ENCODE measurements at places on chromosomes 3 and 15.
A peak's percentile ranks its signal among the peaks of the same experiment; 100 is the strongest.

DNA sequence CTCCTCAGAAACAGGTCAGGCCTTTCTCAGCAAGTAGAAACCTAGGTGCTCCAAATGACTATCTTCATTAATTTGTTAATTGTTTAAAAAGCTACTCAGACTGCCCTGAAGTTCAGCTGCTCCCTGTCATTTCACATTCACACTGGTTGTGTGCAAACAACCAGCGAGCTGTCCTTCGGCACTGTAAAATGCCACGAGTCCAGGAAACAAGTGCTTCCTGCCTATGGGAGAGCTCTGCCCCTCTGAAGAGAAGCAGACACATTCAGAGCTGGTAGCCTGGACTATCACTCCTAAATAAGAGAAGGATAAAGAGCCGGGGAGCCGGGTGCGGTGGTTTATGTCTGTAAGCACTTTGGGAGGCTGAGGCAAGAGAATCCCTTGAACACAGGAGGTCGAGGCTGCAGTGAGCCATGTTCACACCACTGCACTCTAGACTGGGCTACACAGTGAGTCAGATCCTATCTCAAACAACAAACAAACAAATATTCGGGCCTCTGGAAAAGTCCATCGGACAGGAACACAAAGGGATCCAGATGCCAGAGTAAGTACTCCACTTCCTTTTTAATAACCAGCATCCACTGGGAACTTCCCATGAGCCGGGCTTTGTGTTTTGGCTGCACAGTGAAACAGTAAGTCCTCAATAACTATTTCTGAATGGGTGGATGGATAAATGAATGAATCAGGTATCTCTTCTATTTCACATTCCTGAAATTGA lies 114.4 kb upstream of the WNT5A start:
- H3K27ac ChIP-seq: no peak overlapping the region
- DNase-seq: peak; percentile 54
- H3K36me3 ChIP-seq: no peaks in the 10 kb centered on the region
- peaks cover 8% of the 10 kb centered on the region for H3K4me1 ChIP-seq

- H3K4me3 ChIP-seq: no peak overlapping the region
- H3K27ac ChIP-seq: no peak overlapping the region
- no peak for DNase-seq
- H3K36me3 ChIP-seq: peaks cover 6% of the 10 kb centered on the region
- H3K4me1 ChIP-seq: peaks cover 18% of the 10 kb centered on the region
- no peaks in the 10 kb centered on the region for H3K27me3 ChIP-seq
Observed at GRCh38 chr3:52281981-52282801, 3.7 kb upstream of the WDR82 start.

DNA sequence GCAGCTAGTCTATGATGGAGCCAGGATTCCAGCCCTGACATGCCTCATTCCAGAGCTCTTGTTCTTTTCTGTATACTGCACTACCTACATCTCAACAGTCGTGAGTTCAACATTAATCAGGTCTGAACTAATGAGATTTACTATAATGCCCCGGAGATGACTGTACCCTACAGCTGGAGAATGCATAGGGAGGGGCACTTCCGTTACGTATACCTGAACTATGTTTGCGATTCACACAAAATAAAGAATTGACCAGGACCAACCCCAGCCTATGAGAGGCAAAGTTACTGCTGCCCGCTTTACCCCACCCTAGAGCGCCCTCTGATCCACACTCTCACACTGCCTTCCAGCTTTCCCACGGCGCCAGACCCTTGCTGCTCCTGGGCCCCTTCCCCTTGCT lies 97.0 kb downstream of the IGF2BP2 start:
- H3K4me1 ChIP-seq: peaks cover 25% of the 10 kb centered on the region
- no peak overlapping the region for H3K27ac ChIP-seq
- DNase-seq: no peak
- no peak overlapping the region for H3K4me3 ChIP-seq
- H3K27me3 ChIP-seq: no peaks in the 10 kb centered on the region
- no peaks in the 10 kb centered on the region for H3K36me3 ChIP-seq

- H3K4me3 ChIP-seq: no peak overlapping the region
- H3K4me1 ChIP-seq: no peaks in the 10 kb centered on the region
Observed at GRCh38 chr3:44522494-44522933, 32.5 kb upstream of the ZKSCAN7 start.

GRCh38 chr3:177596248-177596815 lies 399.1 kb upstream of the TBL1XR1 start:
- H3K27ac ChIP-seq: no peak overlapping the region
- H3K4me3 ChIP-seq: no peak overlapping the region
- no peak for DNase-seq
- no peaks in the 10 kb centered on the region for H3K27me3 ChIP-seq

GRCh38 chr3:49359623-49360022 lies 1.5 kb upstream of the GPX1 start:
- no peak overlapping the region for H3K4me3 ChIP-seq
- peaks cover 63% of the 10 kb centered on the region for H3K36me3 ChIP-seq
- no peaks in the 10 kb centered on the region for H3K27me3 ChIP-seq
- DNase-seq: no peak
- H3K27ac ChIP-seq: no peak overlapping the region

GRCh38 chr15:63587527-63587926 lies 9.7 kb upstream of the FBXL22 start:
- no peak overlapping the region for H3K27ac ChIP-seq
- peaks cover 46% of the 10 kb centered on the region for H3K36me3 ChIP-seq
- H3K4me1 ChIP-seq: peaks cover 2% of the 10 kb centered on the region
- no peak for DNase-seq

- no peak overlapping the region for H3K4me3 ChIP-seq
- H3K27ac ChIP-seq: no peak overlapping the region
- DNase-seq: no peak
- H3K36me3 ChIP-seq: peaks cover 36% of the 10 kb centered on the region
- peaks cover 4% of the 10 kb centered on the region for H3K4me1 ChIP-seq
Observed at GRCh38 chr15:28178290-28178689, 79.2 kb upstream of the OCA2 start.

DNA sequence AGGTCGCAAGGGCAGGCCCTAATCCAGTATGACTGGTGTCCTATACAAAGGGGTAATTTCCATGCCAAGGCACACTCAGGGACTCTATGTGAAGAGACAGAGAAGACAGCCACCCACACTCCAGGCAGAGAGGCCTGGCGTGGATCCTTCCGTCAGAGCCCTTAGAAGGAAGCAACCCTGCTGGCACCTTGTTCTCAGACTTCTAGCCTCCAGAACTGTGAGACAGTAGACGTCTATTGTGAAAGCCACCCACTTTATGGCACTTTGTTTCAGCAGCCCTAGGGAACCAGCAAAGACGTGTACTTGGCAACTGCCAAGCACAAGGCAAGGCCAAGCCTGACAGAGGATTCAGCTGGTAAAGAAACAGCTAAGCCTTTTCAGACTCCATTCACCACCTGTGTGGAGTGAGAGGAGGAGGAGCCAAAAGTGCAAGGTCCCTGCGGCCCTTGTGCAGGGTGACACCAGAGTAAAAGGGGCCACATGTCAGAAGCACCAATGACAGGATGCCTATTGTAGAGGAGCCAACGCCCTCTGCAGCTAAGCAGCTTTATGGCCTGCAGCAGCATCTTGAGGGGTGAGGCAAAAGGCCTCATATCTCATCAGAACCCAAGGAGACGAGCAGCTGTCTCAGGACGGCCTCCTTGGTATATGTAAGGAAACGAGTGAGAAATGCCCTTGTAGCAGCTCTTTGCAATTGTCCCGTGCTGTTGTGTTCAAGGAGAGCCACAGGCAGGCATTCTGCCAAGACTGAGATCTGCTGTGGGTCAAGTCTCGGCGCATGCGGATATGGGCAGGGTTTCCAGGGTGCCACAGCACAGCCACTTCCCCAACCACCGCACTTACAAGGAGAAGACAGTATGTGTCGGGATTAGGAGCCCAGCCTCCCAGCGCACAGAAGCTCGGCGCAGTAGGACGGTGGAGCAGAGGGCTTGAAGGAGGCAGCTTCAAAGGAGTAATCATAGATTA lies 121.5 kb upstream of the LIPC start:
- H3K36me3 ChIP-seq: no peaks in the 10 kb centered on the region
- no peak overlapping the region for H3K4me3 ChIP-seq

Data from muscle of leg (tissue), 16 donors.